Stimulated activated CD4-positive, alpha-beta T cell treated with anti-CD3 and anti-CD28 coated beads, Interleukin-4, amount 100 ng/mL, for 48 hours (primary cell): ENCODE measurements at places on chromosomes 1 and 21.

- no peak for DNase-seq
Measured at GRCh38 chr21:43797925-43798715, 8.7 kb downstream of the RRP1 start.

DNA sequence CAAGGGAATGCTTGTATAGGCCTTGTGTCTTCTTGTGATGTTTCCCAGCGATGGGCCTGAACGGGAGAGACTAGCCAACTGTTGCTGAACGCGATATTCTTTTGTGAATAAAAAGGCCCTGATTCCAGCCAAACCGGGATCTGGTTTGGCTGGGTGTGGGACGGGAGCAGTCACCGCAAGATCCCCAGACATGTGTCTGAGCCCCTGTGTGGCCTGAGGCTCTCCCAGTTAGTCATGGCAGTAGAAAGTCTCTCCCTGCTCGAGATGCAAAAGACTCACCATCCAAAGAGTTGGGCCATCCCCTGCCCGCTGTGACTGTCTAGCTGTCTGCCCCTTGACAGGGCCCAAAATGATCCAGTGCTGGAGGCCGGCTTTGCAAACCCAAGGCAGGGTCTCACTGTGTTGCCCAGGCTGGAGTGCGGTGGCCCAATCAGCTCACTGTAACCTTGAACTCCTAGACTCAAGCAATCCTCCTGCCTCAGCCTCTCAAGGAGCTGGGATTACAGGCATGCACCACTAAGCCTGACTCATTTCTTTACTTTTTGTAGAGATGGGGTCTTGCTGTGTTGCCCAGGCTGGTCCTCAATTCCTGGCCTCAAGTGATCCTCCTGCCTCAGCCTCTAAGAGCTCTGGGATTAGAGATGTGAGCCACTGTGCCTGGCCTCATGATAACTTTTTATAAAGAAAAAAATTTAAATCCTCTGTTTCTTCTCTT is 56.4 kb downstream of the KIF26B start:
- no peak for DNase-seq

DNA sequence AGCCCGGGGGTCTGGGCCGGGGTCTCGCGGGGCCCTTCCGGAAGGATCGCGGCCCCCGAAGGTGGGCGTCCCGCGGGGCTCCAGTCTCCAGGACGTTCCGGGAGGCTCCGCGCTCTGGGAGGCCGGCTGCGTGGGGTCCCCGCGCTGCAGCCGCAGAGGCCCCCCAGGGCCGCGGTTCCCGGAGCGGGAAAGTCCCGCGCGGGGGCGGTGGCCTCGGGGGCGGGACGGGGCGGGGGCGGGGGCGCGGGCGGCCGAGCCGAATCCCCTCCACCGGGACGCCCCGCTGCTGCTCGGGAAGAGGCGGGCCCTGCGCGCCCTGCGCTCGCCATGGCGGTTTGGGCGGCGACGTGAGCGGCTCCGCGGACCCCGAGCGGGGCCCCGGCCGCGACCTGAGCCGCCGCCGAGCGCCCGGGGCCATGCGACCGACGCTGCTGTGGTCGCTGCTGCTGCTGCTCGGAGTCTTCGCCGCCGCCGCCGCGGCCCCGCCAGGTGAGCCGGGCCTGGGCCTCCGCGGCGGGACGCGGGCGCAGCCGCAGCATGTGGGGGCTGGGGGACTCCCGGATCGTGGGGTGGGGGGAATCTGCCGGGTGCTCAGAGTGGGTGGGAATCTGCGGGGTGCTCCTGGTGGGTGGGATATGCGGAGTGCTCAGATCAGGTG is at the start of gene IFNGR2:
IFNGR2 (plus strand) TSS at position 286 of the 658 bp plus-strand sequence; CDS start at position 417, 131 bp downstream.
- DNase-seq, result no peak

GRCh38 chr1:117267232-117267774 is 56.6 kb upstream of the VTCN1 start:
- DNase-seq, result no peak

GRCh38 chr1:42000766-42001165 is 82.0 kb upstream of the HIVEP3 start:
- DNase-seq, result no peak

DNA sequence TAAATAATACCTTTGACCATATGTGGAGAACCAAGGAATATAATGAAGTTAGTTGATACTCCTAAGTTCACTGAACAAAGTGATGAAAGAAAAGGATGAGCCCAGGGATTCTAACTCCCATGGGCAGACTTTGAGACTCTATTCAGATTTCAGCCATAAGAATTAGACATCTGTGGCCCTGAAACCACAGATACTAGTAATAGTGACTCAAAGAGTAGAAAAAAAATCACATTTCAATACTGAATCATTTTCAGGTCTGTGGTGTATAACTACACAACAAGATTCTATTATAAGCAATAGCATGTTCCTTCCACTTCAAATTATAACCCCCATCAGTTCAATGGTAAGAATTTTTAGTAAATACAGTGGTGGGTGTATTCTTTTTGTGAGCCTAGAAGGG is 16.4 kb upstream of the F13B start:
- no peak for DNase-seq

- no peak for DNase-seq
Measured at GRCh38 chr1:218394989-218395388, 49.9 kb downstream of the TGFB2 start.

GRCh38 chr1:221069178-221069903 is 190.1 kb downstream of the HLX start:
- DNase-seq, result no peak

DNA sequence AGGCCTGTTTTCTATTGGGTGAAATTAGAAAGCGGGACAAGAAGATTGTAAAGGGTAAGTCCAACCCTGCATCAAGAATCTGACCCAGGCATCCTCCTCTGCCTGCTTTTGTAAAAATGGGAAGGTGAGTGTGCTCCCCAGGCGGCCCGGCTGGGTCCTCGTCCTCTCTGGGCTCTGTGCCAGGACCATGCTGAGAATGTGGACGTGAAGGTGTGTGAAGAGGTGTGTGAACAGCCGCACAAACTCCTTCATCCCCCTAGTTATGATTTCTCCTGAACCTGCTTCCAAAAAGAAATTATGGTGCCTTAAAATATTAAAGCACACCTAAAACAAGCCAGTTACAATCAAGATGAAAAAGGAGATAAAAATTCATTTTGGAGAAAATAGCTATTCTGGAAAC is 185.7 kb downstream of the IGSF21 start:
- DNase-seq, result no peak

DNA sequence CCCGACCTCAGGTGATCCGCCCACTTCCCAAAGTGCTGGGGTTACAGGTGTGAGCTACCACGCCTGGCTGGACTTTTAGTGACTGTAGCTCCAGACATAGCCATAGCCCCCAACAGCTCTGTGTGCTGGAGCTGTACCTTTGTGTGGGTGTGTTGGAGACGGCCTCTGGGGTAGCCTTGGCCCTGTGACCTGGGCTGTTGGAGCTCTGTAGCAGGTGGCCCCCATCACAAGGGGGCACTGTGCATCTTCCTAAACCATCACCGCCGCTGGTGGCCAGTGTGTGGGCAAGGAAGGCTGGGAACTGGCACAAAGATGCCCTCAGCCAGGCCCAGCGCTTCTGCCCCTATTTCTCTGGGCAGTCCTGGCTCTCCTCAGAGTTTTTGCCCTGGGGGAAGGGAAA is 38.4 kb upstream of the FOXO6 start:
- DNase-seq, result peak; percentile 12

DNA sequence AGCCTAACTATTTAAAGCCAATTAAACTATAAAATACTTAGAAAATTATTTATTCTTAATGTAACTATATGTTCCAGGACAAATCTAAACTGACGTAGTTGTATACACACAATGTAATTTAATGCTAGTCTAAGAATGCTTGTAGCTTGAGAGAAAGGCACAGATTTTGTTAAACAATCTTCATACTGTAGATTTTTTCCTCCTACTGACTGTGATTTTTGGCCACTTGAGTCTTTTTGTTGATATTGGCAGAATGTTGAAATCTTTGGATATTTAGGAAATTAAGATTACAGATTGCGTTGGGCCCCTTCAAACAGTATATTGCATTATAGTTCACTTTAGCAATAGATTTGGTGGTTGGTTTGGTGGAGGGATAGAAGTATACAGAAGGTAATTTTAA is 40.5 kb downstream of the ATF3 start:
- no peak for DNase-seq

- no peak for DNase-seq
Measured at GRCh38 chr1:167926486-167926997, 9.9 kb upstream of the DCAF6 start.

- DNase-seq, result no peak
Measured at GRCh38 chr1:222798116-222798515, 16.7 kb upstream of the DISP1 start.

DNA sequence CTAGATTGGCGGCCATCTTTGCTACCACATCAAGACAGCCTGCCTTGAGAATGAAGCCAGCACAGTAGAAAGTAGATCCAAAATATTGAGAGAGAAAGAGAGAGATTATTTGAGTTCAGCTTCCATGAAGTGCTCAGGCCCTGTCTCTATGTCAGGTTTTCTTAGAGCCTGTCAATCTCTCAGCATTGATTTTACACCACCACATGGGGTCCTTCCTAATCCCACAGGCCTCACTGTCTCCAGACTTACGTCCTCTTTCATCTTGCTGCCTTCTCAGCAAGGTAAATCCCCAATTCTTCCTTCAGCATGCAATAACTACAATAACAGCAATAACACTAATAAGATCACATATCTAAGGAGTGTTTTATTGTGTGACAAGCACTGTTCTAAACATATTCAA is 21.0 kb downstream of the DYNLT5 start:
- DNase-seq, result no peak

DNA sequence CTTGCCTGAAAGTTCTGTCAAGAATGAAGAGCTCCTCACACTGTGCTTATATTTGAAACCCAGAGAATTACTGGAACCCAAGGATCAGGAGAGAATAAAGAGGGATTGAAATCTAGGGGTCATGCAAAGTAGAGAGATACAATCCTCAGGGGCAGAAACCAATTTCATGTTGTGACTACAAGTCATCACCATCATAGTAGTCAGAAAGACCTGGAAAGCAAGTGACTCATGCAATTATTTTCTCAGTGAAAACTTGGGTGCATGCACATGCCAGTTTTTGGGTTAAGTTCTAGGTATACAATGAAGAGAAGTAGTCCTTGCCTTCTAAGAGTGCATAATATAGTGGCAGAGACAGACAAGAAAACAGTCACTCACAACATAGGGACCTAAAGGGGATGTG is 210.0 kb downstream of the ZC3H11B start:
- DNase-seq, result no peak

GRCh38 chr1:50492142-50492541 is 68.9 kb upstream of the DMRTA2 start:
- DNase-seq, result no peak

GRCh38 chr1:87816646-87817045 is 488.0 kb downstream of the LMO4 start:
- no peak for DNase-seq

DNA sequence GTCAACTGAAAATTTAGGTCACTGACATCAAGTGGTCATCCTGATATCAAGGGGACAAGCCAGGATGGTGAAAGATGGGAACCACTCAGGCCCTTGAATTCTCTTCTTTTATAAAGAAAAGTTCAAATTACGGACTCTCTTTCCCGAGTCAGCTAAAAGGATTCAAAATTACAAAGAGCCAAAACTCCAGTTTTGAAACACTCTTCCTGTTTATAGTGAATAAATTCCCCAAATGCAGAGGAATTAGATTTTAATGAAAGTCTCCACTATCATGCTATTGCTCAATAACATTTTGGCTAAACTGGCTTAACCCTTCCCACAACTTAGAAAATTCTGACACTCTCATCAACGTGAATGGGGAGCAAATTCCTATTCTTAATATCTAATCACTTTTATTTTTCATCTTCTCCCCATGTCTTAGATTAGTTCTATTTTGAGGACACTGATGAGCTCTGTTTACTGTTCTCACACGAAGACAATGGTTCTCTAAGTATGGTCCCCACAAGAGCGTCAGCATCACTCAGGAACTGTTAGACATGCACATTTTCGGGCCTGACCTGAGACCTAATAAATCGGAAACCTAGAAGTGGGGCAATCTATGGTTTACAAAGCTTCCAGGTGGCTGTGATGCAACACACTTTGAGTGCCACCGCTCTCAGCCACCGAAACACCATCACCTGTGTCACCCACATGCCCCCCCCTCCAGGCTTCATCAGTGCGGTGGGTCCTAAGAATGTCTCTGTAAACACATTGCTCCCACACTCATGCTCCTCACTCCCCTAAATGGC is 64.4 kb upstream of the TIAM1 start:
- DNase-seq, result no peak

DNA sequence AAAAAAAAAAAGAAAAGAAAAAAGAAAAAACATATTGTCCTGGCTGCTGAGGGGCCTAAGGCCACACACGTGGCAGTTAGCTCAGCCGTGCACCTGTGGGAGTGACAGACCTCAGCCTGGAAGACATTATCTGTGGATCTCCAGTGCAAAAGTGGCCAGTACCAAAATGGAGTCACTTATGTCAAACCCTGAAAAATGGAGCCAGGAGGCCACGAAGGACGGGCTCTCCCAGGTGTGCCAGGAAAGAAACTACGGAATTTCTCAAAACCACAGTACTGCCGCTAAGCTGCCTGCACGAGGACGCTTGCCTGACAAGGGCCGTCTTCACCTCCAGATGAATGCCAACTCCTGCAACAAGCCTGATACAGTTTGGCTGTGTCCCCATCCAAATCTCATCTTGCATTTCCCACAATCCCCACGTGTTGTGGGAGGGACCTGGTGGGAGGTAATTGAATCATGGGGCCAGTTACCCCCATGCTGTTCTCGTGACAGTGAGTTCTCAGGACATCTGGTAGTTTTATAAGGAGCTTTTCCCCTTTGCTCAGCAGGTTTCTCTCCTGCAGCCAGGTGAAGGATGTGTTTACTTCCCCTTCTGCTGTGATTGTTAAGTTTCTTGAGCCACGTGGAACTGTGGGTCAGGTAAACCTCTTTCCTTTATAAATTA is 5.3 kb upstream of the MIB2 start:
- no peak for DNase-seq

DNA sequence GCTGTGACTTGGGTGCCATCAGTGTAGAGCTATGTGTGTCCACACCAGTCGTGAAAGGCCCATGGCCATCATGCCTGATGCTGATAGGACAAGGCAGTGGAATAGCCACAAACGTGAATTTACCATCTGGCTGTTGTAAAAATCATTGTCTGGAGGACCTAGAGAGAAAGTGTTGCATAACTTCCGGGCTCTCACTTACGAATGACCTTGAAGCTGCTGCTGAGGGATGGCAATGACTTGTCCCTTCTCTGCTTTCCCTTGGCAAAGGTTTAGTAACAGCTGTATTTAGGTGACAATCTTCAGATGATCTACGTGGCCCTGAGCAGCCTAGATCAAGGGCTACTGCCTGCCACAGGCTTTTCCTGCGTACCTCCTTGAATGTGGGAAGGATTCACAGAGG is 5.8 kb downstream of the ATP1B1 start:
- DNase-seq, result no peak
